ENCODE measurements at places on chromosomes 5 and 9. TPM values are rescaled to one million over a fixed set of nuclear protein-coding genes. Genes with fewer than 3 reads are reported as not detected.
A peak's percentile ranks its signal among the peaks of the same experiment; 100 is the strongest.

DNA sequence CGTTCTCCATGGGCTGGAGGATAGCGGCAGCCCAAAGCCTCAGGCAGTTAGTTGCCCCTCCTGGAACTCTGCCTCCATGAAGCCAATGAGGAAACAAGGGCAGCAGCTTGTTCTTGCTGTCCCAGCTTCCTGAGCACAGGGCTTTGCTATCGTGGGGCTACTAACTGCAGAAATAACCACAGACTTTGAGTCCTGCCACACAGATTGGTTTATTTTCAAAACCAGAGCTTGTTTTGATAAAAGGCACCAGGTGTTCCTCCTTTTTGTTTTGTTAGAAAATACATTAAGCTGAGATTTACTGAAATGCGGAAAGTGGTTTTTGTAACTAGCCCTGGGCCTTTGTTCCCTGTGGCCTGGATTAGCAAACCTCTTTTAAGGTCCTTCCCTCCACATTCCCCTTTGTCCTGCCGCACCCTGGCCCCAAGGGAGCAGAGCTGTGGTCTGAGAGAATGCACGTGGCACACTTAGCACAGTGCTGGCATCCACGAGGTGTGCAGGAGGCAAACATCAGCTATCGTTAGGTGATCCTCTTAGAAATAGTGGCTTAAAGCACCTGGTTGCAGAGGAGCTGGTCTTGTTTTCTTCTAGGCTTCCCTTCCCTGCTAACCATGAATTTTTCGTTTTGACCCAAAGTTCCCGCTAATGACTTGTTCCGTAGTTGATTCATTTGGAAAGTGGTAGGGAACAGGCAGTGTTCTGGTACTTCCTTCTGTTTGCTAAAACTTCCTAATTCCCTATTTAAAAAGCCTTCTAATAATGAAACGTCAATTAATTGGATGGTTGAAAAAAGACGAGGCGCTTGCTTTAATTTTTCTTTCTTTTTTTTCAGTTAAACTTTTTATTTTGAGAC is 21.5 kb downstream of the MVB12B start:
- DNase-seq = no peak

DNA sequence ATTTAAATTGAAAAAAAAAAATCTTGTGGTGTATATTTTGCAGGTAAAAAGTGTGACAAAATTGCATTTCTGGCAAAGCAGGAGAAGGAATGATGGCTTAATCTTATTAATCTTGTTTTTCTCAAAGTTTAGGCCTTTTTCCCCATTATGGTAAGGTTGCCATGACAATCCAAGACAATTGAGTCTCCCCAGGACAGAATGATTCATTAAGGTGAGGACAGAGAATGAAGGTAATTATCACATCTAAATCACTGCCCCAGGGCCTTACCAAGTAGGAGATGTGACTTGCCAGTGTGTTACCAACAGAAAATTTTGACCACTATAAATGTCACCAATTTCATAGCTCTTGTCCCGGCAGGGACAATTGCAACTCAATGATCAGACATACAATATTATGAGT is 439.2 kb downstream of the DNAH5 start:
- DNase-seq = no peak

DNA sequence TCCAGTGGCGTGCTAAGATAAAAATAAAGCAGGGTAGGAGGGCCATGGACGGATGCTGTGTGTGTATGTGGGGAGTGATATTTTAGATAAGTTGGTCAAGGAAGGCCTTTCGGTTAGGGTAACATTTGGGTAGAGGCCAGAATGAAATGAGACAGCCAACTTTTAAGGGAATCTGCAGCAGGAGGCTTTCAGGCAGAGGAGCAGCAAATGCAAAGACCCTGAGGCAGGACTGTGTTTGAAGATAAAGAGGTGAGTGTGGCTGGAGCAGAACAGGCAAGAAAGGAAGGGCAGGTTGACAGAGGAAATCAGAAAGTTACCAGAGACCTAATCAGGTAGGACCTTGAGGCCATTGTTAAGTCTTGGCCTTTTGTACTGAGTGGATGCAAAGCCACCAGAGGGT is 106.2 kb downstream of the MAST4 start:
- DNase-seq = no peak

DNA sequence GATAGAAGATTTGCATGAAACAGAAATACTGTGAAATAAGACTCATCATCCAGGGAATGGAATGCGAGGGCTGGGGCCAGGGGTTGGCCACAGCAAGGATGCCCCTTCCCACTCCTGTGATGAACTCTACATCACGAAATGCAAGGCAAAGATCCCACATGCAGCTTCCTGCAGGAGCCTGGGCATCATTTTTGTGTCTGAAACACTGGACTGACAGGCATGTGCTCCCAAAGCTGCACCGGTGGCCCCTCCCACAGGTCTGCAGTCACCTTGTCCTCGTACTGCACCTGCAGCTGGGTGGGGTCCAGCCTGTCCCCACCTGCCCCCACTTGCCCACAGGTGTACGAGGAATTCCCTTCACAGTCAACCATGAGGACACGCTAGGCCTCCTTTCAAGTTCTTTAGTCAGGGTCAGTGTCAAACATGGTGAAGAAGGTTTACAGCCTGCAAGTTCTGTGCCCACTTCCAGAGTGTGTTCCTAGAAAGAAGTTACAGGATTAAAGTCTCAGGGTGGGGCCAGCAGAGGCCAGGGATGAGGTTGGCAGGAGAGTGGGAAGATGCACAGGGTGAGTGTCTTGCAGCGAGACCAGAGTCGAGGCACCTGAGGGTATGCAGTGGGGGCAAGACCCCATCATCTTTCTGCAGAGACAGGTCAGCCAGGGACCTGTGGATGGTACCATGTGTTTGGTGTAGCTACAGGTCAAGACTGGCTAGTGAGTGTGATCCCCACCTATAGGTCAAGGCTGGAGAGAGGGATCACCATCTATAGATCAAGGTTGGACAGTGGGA is 155.0 kb upstream of the IRX2 start:
- DNase-seq = no peak

- no peak for DNase-seq
Measured at GRCh38 chr5:116810951-116811350, 236.3 kb upstream of the SEMA6A start.

GRCh38 chr9:18588002-18588401 is 114.0 kb downstream of the ADAMTSL1 start:
- DNase-seq = no peak

DNA sequence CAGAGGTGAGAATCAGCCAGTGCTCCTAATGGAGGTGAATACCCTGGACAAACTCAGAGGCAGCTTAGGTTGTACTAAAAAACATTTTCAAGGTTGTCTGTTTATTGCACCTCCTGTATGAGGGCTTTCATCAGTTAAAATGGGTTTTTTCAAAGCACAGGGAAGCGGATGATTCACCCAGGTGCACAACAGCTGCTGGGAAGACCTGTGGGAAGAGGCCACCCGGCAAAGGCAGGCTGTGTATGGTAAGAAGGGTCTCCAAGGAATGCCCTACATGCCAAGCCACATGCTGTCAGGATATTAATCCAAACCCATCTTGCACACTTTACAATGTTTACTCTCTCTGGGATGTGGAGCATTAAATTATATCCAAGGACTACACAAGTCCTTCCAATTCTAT is 14.7 kb downstream of the SIL1 start:
- no peak for DNase-seq

DNA sequence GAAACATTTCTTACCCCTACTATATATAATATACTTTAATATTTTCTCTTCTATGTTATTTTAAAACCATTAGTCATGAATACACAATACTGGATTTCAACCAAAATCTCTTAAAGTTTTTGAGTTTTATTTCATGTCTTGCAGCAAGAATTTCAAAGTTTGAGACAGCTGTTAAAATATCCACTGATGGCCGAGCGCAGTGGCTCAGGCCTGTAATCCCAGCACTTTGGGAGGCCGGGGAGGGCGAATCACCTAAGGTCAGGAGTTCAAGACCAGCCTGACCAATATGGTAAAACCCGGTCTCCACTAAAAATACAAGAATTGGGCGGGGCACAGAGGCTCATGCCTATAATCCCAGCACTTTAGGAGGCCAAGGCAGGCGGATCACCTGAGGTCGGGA is 59.7 kb upstream of the DAPK1 start:
- DNase-seq = no peak

DNA sequence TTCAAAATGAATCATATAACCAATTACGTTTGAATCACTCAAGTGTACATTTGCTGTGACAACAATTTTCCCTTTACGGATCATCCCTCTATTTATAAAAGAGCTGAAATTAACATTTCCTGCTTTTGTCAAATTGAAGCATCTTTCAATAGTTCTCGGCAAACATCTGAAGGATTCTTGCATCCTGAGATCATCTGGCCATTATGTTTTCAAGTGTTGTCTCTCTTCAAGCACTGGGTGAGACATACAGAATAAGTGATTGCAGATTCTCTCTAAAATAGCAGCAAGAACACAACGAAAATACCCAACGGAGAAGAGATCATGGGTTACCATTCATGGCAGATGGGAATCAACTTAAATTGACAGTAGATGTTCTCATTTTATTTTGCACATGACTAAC is 283.4 kb upstream of the GRAMD2B start:
- DNase-seq = no peak

DNA sequence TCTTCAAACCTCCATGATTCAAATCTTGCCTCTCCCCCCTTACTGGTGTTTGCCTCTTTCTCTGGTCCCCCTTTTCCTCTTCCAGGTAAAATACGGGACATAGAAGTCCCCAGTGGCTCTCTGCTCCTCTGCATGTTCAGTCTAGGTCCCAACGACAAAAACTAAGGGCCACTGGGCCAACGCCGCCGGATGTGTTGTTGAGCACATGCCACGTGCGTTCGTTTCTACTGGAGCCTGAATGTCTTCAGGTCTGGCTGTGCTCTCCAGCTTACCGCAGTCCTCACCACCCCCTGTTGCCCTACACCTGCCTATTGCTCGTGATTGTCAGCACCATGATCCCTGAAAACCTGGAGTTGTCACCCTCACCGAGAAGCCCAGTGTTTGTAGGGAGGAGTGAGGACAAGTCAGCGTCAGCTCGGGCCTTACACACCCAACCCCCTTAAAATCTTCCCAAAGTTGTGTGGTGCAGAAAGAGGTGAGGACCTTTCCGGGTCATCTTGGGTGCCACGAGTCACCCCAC is 2.8 kb upstream of the ADAMTS2 start:
- DNase-seq = no peak

DNA sequence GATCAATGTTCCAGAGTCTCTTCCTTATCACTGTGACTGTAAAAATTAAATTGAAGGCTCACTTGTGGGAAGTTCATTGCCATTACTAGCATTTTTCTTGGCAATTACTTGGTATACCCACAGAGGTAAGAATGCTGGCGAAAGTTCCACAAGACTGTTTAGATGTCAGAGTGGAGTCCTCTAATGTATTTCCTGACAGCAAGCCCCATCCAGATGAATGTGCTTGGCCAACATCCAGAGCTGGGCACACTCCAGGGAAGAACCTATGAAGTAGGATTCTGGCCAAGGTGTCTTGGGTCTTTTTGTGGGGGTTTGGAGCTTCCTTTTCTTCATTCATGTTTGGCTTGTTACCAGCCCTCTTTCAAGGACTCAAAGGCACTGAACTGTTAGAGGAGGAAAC is 473.6 kb downstream of the DMAC1 start:
- no peak for DNase-seq

- no peak for DNase-seq
Measured at GRCh38 chr9:130058887-130059286, 5.2 kb downstream of the GPR107 start.

DNA sequence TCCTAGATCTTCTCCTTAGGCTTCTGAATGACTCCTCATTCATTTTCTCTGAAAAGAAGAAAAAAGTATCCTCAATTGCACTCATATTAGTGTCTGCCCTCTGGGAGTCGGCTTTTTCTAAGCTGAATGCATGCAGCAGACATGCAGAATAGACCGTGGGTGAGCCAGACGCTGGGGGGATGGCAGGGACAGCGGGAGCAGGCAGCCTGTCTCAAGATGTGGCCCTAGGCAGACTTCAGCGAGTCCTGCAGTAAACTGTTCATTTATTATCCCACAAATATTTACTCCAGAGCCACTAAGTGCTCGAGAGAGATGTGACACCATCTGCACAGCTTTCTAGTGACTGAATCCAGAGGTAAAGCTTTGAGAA is 164.9 kb upstream of the RAI14 start:
- no peak for DNase-seq

GRCh38 chr9:127305838-127306226 is 41.3 kb downstream of the GARNL3 start:
- no peak for DNase-seq

DNA sequence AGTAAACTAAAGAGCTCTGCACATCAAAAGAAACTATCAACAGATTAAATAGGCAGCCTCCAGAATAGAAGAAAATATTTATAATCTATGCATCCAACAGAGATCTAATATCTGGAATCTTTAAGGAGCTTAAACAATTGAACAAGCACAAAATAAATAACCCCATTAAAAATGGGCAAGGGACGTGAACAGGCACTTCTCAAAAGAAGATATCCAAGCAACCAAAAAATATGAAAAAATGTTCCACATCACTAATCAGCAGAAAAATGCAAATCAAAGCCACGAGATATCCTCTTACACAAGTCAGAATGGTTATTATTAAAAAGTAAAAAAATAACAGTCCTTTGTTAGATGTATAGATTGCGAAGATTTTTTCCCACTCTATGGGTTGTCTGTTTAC is 109.1 kb upstream of the TRPC7 start:
- no peak for DNase-seq

GRCh38 chr5:35182910-35183535 is 47.3 kb downstream of the PRLR start:
- peak; percentile 65 for DNase-seq

DNA sequence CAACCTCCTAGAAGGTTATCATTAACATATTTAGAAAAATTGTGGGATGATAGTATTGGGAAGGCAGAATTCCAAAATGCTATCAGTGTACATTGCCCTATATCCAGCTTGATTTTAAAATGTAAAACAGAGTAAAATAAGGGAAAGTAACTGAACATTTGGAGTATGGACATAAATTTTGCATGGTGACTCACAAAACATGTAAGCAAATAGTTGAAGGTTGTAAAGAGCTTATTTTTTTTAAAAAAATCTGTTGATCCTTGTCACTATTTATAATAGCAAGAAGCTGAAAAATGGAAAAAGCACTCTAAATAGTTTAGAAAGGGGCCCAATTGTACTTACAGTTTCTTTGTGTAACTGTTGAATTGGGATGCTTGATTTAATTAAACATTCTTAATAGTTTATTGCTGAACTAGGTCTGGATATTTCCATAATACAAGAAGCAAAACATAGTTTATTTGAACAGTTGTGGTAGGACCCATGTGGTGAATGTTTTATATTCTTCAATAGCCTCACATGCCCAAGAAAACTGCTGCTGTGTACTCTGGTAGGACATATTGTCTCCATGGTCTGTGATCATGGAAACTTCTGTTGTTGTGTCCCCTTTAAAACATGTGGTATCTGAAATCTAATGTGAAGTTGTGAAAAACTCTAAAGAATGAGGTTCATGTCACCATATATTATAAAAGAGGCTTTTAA is 82.4 kb downstream of the NNT start:
- no peak for DNase-seq

GRCh38 chr5:502325-503079 is 21.7 kb downstream of the SLC9A3 start:
- DNase-seq = no peak

- no peak for DNase-seq
Measured at GRCh38 chr9:77987081-77987656, 44.4 kb downstream of the GNAQ start.

The SLC6A18 gene
- total RNA-seq = not detected

The CYSRT1 gene
- not detected for total RNA-seq

The NIPBL gene
- total RNA-seq = 97.0 TPM

The GABBR2 gene
- total RNA-seq = 0.49 TPM

The SLC6A3 gene
- not detected for total RNA-seq

All from sciatic nerve (tissue), 2 donors.